ENCODE measurements at places on chromosomes 4 and X. TPM values are rescaled to one million over a fixed set of nuclear protein-coding genes. Genes with fewer than 3 reads are reported as not detected.

DNA sequence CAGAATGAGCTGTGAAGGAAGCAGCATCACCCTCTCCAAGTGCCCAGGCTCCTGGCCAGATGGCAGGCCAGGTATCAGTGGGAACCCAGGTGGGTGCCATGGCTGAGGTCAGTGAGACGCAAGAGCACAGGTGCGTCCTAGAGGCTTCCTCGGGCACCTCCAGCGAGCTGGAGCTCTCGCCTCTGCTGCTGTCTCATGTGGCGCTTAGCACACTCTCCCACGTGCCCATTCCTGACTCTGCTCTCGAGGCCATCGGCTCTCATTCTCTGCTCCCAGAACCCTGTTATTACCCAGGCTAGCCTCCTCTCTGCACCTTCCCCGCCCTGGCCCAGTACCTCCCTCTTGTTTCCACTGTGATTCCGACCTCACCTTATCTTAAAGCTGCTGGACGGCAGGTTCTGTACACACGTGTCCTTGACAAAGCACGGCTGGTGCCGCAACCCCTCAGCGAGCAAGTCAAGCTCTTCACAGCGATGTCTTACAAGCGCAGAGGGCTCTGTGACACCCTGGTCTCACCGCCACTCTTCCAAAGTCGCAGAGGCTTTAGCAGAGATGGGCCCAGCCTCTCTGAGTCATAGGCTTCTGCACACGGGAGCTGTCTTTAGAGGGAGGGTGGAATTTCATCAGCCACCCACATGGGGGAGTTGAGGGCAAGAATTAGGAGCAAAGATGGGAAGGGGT, 15.4 kb upstream of the MSANTD1 start:
- DNase-seq = no peak

Gene NUDT10
- total RNA-seq = 1.9 TPM

Gene KLHL4
- total RNA-seq = 8.0 TPM

Gene ARHGEF6
- 17.7 TPM for total RNA-seq

- no peak for DNase-seq
Measured at GRCh38 chr4:53932796-53933610, 131.4 kb downstream of the CHIC2 start.
